Cortex of kidney (tissue), 1 donor: ENCODE measurements at places on chromosomes 13 and 19.

DNA sequence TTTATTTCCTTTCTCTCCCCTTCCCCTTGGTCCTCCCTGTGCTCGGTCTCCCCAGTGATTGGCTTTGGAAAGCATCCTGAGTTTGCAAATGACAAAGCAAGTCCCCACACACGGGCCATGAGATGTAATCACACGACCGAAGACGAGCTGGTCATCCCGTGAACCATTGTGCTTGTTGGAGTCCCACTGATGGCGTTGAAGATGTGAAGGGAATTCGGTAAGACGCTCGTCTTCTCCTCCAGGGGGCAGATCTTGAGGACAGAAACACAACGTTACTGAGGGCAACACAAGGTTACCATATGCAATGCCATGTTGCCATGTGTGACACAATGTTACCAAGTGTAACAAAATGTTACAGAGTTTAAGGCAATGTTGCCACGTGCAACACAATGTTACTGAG, 42.0 kb upstream of the SLC15A1 start:
- no peak for DNase-seq

DNA sequence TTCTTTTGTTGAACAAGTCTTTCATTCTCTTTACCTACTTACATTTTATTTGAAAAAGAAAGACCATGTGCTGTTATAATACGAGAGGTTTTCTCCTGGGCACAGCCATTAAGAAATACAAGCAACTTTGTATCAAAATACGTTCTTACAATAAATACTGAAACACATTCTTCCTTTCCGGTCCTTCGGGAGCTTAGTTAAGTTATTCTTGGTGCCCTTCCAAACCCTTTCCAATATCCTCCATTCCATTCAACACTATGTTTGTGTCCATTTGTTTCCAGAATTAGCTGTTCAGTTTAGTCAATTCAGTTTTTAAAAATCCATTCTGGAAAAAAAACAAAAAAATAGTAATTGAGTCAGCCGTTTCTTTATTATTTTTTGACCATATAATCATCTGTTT, 746.8 kb upstream of the SLC10A2 start:
- no peak for DNase-seq

DNA sequence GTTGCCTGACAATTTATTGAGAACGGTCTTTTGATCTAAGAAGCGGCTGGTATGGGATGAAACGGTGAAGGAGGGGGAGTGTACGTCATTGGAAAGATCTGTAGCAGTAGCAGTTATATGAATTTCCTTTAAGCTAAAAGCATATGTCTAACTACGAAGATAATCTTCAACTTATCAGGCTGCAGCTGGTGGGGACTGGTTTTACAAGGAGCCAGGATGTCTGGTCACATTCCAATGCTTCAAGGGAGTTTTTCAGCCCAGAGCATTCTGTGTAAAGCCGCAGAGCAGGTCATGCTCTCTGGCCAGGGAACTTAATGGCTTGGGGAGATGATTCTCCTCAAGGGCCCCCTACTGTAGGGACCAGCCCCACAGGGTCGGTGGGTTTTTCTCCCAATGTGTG, 29.2 kb downstream of the CLEC4M start:
- no peak for DNase-seq

DNA sequence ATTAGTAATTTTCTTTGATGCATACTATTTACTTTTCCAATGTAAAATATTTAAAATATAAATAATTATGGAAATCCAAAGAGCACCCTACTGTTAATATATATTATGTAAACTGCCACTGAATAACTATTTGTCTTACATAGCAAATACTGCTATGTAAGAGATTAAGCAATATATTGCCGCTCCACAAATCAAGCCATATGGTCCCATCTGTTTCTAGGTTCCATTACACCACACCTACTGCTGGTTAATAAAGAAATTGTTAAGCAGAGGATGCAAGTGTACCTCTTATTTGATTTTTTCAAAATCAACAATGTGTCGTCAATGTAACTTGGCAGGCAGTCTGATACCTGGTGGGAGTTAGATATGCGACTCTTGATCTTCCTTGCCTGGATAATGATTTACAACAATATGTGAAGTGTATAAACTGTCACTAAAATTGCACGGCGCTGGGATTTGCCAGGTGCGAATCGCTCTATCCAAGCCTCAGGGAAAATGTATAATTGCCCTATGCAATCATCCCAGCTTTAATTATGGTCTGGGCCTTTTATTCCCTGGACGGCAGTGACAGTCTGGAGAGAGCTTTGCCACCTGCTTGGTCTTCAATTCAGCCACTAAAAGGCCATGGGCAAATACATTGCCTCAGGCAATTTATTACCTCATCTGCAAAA, 16.0 kb downstream of the SMAD9 start:
- no peak for DNase-seq

DNA sequence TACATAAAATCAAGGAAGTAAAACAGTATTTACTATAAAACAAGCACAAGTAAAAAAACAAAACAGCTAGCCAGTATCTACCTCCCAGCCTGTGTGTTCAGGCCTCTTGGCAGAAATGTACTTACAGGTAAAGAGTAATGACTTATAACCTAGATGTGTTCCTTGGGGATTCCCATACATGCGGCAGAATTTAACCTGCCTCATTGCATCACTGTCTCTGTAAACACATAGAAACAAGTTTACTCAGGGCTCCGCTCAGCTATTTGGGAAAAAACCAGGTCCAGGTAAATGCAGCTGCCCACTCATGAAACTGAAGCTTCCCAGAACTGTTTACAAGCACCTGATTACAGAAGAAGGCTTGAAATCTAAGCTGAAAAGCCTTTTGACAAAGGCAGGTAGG, 50.7 kb upstream of the SERP2 start:
- no peak for DNase-seq

DNA sequence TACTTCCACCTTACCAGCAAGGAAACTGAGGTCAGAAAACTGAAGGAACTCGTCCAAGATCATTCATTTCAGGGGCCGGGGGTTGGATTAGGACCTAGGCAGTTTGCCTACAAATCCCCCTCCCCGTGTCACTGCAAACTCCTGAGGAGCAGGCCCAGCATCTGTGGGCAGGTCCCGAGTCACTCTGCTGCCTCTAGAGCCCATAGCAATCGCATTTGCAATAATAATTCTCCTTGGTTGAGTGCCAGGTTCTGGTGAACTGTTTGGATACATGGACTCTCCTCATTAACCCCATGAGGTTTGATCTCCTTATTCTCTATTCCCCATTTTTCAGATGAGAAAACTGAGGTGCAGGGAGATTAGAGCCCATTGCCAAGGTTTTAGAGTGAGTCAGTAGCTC, 903 bp downstream of the PIN1 start:
- no peak for DNase-seq

DNA sequence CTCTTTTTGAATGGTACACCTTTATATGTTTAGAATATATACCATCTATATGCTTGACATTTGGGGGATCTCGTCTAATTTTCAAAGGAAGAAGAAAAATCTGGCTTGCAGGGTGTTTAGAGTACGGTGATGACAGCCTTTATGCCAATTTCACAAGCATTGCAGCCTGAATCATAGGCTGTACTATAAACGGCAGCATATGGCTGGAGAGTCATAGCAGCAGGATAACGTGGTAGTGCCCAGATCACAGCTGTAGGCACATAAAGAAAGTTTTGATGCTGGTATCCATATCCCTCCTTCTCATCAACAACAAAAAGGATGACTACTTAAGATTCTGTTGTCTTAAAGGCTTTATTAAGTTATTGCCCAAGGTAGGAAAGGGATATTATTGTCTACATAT, 253.0 kb downstream of the PCDH9 start:
- no peak for DNase-seq
